ENCODE measurements at places on chromosomes 13 and 19. TPM values are rescaled to one million over a fixed set of nuclear protein-coding genes. Genes with fewer than 3 reads are reported as not detected.
A peak's percentile ranks its signal among the peaks of the same experiment; 100 is the strongest.

- no peak for DNase-seq
Observed at GRCh38 chr19:8512115-8512967, 1.6 kb downstream of the ZNF414 start.

- no peak for DNase-seq
Observed at GRCh38 chr13:29515372-29515771, 80.1 kb downstream of the SLC7A1 start.

GRCh38 chr13:41268764-41269163, 5.4 kb upstream of the MTRF1 start:
- no peak for DNase-seq

DNA sequence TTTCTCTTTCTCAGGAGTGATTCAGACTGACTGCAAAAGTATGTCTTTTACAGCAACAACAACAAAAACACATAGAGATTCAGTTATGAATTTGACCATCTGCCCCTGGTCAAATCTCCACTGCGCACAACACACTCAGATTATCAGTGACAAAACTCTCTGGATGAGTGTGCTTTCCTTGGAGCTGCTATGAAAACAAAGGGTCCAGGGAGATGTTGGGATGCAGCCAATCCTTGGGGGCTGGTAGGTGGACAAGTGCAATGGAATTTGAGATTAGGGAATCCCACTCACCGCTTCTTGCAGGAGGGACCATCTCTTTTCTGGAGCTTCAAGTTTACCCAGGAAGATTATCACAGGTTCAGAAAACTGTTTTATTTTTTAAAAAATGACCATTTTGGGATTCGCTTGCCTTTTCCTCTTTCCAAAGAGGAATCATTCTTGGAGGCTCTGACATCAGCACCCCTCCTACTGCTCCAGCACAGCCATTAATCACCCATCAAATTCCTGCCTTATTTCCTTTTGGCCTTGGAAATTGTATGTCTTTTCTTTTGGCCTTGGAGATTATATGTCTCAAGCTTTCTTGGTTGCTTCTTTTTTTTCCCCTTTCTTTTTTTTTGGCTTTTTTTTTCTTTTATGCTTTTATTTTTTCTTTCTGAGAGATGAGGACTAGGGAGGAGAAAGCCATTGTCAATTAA, 311.8 kb downstream of the TSHZ3 start:
- DNase-seq = peak; percentile 15

- no peak for DNase-seq
Observed at GRCh38 chr13:49258089-49258796, 10.5 kb downstream of the CDADC1 start.

DNA sequence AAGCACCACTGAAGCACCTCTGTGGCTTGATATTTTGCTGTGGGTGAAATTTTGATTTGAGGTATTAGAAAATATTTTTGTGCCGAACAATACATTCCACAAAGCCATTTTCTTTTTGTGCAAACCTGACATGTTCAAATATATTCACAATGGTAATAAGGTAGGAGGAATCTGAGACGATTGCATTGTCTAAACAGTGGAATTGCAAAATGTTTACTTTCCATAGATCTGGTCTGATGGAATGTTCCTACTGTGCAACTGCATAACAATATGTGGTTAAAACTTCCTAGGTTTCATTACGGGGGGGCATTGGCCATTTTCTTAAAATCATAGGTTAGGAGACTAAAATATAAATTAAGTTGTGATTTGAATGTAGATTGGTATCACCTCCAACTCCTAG, 42.7 kb upstream of the AKAP11 start:
- DNase-seq = no peak

DNA sequence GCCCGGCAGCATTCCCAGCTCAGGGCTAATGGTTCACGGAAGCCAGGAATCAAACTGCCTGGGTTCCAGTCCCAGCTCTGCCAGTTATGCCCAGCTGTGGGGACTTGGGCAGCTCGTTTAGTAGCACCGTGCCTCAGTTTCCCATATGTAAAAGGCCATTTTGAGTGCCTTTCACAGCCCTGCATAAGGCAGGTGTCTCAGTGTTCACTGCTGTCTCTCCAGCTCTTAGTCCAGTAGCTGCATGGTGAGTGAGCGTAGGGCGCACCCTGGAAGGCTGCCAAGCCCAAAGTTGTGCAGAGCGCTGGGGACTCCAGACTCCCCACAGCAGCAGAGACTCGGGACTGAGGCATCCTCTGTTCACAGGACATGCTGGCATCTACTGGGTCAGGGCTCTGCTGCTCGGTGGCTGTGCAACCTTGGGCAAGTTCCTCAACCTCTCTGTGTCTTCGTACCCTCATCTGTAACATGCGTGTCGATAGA, 5.5 kb downstream of the RPL28 start:
- no peak for DNase-seq

GRCh38 chr19:13153569-13154240, 3.5 kb downstream of the IER2 start:
- DNase-seq = peak; percentile 33

DNA sequence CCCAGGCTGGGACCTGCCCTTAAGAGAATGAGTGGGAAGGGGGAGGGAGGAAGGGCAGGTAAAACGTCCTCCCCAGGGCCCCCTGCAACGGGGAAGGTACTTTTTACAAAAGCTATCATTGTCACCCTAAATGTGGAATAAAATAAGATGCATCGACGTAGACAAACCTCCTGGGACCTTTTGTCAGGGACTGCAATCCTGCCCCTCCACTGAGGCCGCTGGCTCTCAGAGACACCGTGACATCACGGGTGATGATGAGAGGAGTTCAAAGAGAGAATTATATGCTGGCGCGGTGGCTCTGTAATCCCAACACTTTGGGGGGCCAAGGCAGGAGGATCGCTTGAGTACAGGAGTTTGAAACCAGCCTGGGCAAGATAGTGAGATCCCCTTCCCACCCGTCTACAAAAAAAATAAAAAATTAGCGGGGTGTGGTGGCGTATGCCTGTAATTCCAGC, 1.8 kb upstream of the MYBPC2 start:
- DNase-seq = no peak

DNA sequence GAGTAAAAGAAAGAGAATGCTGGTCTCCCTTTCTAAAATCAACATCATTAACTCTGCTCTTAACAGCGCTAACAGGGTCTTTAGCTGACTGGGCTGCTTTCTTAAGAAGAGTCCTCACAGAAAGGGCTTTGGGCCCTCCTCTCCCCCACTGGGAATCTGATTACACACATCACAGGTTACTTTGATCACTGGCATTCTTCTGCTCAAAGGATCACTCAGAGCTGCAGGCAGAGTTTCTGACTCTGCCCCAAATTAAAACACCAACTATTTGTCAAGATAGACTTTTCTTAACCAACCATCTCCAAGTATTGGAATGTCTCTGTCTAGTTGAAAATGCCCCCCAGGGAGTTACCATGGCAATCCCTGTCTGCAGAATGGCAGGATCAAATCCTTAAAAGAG, 31.1 kb upstream of the SIAH3 start:
- DNase-seq = no peak

DNA sequence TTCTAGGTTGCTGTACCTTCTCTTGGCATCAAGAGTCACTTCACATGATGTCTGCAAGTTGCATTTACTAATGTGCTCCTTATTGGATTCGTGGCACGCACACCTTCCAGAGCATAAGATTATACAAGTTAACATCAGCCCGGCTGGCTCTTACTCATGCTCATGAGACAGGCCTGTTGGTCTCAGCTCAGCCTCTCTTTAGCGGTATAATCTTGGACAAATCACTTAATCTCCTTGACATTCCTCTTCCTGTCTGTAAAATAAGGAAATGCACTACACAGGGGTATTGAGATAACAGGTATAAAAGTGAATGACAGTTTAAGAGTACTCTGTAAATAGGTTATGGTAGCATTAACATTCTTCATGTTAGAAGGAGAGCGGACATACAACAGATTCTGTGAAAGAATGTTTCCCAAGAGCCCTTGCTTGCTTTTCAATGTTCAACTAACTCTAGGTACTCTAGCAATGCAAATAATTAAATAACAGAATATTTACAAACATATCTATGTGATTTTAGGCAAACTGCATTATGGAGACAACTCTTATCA, 181.1 kb downstream of the FGF14 start:
- no peak for DNase-seq

GRCh38 chr19:46646402-46646801, 10.4 kb upstream of the GNG8 start:
- DNase-seq = no peak

- peak; percentile 35 for DNase-seq
Observed at GRCh38 chr19:35213663-35214632, 14.6 kb downstream of the FAM187B start.

GRCh38 chr13:34401696-34402095, 540.4 kb upstream of the NBEA start:
- no peak for DNase-seq

- no peak for DNase-seq
Observed at GRCh38 chr13:73250061-73250460, 191.3 kb downstream of the KLF5 start.

- DNase-seq = no peak
Observed at GRCh38 chr19:1354970-1355567, 28.6 kb upstream of the NDUFS7 start.

The NBEA gene
- 21.6 TPM for total RNA-seq

DNA sequence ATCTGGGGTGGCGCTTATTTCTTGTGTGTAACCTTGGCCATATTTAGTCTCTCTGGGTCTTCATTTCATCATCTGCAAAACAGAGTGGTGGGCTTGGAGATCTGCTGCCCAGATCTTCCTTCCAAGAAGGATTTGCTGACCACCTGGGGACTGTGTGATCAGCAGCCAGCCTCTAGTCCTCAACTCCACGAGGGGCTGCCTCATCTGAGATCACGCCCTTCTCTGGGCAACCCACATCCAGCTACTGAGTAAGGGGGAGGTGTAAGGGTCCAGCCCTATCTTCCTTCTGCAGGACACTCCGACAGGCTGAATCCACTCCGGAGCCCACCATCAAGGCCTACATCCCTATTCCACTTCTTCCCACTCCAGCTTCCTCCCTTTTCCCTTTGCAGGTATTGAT, 57.9 kb downstream of the CHST8 start:
- DNase-seq = no peak

DNA sequence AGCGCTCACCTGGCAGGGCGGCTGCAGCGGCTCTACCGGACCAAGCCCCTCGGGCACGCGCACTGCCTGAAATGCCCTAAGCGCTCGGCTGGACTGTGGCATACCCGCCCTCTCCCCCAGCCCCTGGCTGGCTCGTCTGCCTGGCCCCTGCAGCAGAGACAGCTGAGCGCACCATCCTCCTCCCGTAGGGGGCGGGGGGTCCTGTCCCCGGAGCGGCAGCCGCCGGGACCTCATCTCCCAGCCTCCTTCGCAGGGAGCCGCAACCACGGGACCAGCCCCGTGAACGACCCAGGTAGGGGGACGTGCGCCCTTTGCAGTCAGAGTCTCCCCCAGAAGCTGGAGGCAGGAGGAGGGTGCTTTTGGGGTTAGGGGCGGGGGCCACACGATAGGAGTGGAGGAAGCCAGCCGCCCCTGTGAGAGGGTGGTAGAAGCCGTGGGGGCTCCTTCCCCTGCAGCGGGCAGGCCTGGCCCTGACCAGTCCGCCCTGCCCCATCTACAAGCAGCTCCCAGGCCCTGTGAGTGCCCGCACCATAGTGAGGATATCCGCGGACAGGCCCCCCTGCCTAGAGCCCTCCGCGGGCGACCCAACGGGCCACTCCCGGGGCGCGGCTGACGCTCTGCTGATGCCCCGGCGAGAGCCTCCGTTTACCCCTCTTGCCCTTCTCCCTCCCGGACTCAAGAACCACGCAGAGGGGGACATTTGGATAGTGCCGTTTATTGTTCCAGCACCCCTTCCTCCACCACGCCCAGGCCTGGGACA, 34.2 kb downstream of the ZNF787 start:
- DNase-seq = no peak

DNA sequence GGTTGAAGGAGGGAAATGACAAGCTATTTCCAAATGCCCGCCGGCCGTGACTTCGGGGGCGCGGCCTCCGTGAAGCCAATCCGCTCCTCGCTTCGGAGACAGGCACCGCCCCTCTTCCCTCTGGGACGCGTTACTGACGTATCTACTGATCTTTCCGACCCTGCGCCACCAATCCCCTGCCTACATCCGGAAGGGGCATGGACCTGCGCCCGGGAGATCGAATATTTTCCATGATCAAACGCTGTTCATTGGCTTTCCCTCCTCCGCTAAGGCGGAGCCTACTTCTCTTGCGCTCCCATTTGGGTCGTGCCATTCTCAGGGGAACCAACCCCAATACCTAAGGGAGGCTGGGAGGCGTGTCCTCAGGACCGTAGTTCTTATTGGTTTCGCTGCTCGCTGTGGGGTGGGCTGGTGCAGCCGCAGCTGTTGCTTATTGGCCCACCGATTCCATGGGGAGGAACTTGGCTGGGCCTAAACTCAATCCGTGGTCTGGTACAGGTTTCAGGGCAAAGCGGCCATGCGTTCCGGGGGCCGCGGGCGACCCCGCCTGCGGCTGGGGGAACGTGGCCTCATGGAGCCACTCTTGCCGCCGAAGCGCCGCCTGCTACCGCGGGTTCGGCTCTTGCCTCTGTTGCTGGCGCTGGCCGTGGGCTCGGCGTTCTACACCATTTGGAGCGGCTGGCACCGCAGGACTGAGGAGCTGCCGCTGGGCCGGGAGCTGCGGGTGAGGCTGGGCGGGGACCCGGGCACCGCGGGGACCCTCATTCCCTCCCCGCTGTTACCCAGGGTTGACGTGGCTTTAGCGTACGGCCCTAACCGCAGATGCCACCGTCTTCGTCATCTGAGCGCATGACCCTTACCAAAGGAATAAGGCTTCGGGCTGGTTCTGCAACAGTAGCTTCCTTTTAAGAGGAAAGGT, at the start of gene QPCTL:
Gene QPCTL (plus strand): TSS at position 480 of the 919 bp plus-strand sequence. CDS start 38 bp downstream, at position 518.
- DNase-seq = peak; percentile 99

DNA sequence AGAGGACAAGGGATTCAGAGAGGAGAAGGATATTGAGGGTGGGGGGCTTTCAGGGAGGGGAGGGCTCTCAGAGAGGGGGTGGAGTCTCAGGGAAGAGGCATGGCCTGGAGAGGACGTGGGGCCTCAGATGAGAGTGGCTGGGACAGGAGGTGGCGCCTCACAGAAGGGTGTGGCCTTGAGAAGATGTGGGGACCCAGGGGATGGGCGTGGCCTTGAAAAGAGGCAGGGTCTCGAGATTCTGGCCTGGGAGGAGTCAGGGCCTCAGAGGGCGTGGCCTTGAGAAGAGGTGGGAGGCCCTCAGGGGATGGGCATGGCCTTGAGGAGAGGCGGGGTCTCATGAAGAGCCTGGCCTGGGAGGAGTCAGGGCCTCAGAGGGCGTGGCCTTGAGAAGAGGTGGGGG, 23.7 kb upstream of the TNFSF14 start:
- no peak for DNase-seq

The FKBP8 gene
- total RNA-seq = 314 TPM

GRCh38 chr19:35557539-35558399, 5.7 kb downstream of the ATP4A start:
- DNase-seq = peak; percentile 62

- DNase-seq = no peak
Observed at GRCh38 chr19:11111771-11112144, 22.5 kb downstream of the LDLR start.

The KIR3DL2 gene
- total RNA-seq = not detected

- DNase-seq = no peak
Observed at GRCh38 chr13:20441879-20442278, 83.8 kb downstream of the CRYL1 start.

Data from thyroid gland (tissue), 4 donors.